ENCODE measurements at places on chromosomes 2 and 18. TPM values are rescaled to one million over a fixed set of nuclear protein-coding genes. Genes with fewer than 3 reads are reported as not detected.

- no peaks in the 10 kb centered on the region for H3K4me1 ChIP-seq
- DNase-seq = no peak
- no peak overlapping the region for H3K4me3 ChIP-seq
- no peaks in the 10 kb centered on the region for H3K27me3 ChIP-seq
- no peaks in the 10 kb centered on the region for H3K36me3 ChIP-seq
Measured at GRCh38 chr2:60423505-60423904, 129.9 kb downstream of the BCL11A start.

Gene PLCD4
- total RNA-seq = 7.1 TPM

Gene UPP2
- total RNA-seq = not detected

- no peak overlapping the region for H3K4me3 ChIP-seq
- H3K27me3 ChIP-seq = no peaks in the 10 kb centered on the region
- H3K27ac ChIP-seq = no peak overlapping the region
- H3K36me3 ChIP-seq = no peaks in the 10 kb centered on the region
- no peaks in the 10 kb centered on the region for H3K4me1 ChIP-seq
Measured at GRCh38 chr18:41504316-41504715, 450.7 kb upstream of the PIK3C3 start.

Gene ZNF385B
- 3.1 TPM for total RNA-seq

Gene DES
- total RNA-seq = 327 TPM

- H3K27ac ChIP-seq = no peak overlapping the region
- no peaks in the 10 kb centered on the region for H3K27me3 ChIP-seq
- H3K4me1 ChIP-seq = no peaks in the 10 kb centered on the region
- H3K36me3 ChIP-seq = no peaks in the 10 kb centered on the region
- H3K4me3 ChIP-seq = no peak overlapping the region
- DNase-seq = no peak
Measured at GRCh38 chr18:8571399-8571798, 37.8 kb upstream of the RAB12 start.

Gene VWC2L
- not detected for total RNA-seq

- H3K4me1 ChIP-seq = no peaks in the 10 kb centered on the region
- DNase-seq = no peak
- H3K27me3 ChIP-seq = no peaks in the 10 kb centered on the region
Measured at GRCh38 chr2:6692819-6693218, 172.9 kb downstream of the CMPK2 start.

DNA sequence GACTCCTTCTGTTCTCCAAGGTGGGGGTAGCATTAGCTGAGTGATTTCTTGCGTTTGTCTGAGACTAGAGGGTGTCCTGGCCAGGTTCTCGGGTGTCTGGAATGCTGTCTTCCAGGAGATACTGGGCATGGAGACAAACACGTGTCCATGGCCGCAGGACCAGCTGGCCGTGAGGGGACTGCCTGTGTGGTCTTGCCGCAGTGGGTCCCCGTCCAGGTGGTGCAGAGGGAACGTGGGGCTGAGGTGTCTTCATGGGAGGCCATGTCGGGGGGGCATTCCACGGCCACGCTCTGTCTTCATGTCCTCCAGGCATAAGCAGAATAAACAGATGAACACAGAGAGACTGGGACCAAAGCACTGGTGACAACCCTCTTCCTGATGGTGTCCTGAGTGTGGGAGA is 66.6 kb downstream of the SMIM21 start:
- DNase-seq = no peak
- no peaks in the 10 kb centered on the region for H3K27me3 ChIP-seq
- no peak overlapping the region for H3K4me3 ChIP-seq

DNA sequence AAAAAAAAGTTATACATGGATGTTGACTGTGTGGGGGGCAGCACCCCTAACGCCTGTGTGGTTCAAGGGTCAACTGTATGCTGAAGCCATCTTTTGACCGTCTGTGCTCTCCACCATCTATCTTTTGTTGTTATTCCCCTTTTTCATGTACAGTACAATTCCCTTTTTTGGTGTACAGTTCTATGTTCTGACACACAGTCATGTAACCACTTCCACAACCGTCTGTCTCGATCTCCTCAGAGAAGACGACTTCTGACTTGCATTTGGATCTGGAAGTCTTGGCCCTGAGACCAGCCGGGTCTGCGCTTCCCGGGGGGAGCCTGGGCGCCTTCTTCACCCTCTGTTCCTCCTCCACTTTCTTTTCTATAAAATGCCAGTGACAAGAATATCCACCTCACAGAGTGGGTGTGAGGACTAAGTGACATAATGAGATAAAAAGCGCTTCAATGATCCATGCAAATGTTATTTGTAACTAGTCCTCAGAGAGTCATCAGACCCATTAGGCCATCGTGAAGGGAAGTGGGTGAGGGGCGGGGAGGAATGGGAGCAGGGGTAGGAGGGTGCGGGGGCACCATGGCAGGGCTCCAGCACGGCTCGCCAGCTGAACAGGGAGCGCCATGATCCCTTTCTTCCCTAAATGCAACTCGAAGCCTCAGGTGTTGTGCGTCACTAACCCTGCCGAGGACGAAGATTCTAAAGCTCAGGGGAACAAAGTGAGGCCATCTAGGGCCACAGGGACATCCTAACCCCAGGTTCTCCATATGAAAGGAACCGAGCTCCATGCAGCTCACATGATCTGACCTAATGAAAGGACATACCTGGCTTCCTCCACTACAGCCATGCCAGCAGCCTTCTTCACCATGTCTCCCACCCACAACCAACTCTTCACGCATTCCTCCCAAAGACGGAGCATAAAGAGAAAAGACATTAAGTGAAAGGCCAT is 16.6 kb downstream of the ADCY3 start:
- no peak overlapping the region for H3K4me3 ChIP-seq
- H3K4me1 ChIP-seq = peaks cover 19% of the 10 kb centered on the region
- H3K27me3 ChIP-seq = no peaks in the 10 kb centered on the region
- H3K27ac ChIP-seq = no peak overlapping the region
- peaks cover 46% of the 10 kb centered on the region for H3K36me3 ChIP-seq
- no peak for DNase-seq

Gene ECEL1
- not detected for total RNA-seq

GRCh38 chr2:16224298-16225045 is 284.1 kb downstream of the MYCN start:
- H3K4me3 ChIP-seq = no peak overlapping the region
- H3K27me3 ChIP-seq = peaks cover 90% of the 10 kb centered on the region
- no peaks in the 10 kb centered on the region for H3K36me3 ChIP-seq
- no peak overlapping the region for H3K27ac ChIP-seq

Gene DQX1
- total RNA-seq = 13.3 TPM

DNA sequence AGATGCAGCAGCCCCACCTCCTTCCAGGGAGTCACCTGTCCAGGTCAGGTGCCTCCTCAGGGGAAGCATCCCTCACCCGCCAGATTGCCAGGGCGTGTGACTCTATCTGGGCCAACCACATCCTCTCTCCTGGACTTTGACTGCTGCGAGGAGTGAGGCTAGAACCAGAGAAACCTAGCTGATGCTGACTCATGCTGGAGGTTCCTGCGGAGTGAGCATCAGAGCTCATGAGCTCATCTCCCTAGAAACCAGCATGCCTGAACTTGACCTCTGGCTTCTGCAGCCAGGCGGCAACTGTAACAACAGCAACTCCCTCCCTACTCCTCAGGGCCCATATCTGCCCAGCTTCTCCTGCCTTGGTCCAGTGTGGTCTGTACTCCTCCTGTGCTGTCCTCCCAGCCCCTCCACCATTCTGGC is 28.3 kb upstream of the NT5DC4 start:
- H3K4me1 ChIP-seq = peaks cover 4% of the 10 kb centered on the region
- no peak overlapping the region for H3K4me3 ChIP-seq
- H3K27me3 ChIP-seq = no peaks in the 10 kb centered on the region
- peak overlapping the region; percentile 77 for H3K27ac ChIP-seq

DNA sequence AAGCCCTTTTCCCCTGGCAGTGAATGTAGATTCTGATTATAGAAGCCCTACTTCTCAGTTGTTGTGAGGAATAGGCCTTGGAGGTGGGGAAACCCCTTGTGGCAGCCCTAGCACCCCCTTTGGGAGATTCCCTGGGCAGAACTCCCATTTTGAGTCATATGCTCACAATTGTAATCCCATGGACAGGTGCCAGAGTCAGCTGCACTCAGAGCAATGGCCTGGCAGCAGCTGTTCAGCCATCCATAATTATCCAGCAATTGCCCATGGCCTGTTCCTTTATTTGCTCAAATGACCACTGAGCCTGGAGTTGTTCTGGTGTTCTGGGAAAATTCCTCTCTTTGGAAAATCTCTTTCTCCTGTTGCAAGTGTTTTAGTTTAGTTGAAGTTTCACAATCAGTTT is 71.7 kb downstream of the PTRHD1 start:
- H3K36me3 ChIP-seq = no peaks in the 10 kb centered on the region
- peak overlapping the region; percentile 59 for H3K27ac ChIP-seq
- no peak overlapping the region for H3K4me3 ChIP-seq
- H3K27me3 ChIP-seq = no peaks in the 10 kb centered on the region
- DNase-seq = no peak

Gene PECR
- total RNA-seq = 6.8 TPM

Gene TTN
- total RNA-seq = 3.1 TPM

DNA sequence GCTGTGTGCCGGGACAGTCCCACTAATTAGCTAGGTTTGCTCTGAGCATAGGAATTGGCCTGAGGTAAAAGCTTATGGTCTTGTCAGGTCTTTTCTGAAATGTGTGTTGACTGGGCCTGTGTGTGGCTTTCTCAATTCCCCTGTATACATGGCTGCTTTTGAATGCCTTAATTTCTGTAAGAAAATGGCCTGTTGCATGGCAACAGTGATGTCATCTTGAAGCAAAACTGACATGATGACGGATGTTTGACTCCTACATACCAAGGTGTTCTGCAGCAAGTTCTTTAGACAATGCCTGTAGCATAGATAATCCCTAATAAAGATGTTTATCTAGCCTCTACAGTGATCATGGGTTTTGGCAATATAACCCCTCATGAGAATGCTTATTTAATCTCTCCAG is 198.5 kb downstream of the OTX1 start:
- H3K27ac ChIP-seq = no peak overlapping the region
- H3K4me1 ChIP-seq = no peaks in the 10 kb centered on the region
- no peak overlapping the region for H3K4me3 ChIP-seq
- no peaks in the 10 kb centered on the region for H3K36me3 ChIP-seq

DNA sequence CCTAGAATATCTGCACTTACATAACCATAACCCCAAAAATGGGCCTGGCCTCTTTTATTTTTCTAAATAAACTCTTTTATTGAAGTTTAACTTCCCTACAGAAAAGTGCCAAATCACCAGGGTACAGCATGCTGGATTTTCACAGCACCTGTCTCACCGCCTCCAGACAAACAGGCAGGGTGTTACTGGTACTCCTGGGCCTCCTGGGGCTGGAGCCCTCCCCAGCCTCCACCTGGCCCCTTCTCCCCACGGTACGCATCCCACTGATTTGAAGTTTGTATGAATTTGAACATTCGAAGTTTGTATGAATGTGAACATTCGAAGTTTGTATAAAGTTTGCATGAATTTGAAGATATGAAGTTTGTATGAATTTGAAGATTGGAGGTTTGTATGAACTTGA is 232.1 kb downstream of the NDUFA10 start:
- H3K4me3 ChIP-seq = no peak overlapping the region
- no peak overlapping the region for H3K27ac ChIP-seq
- peaks cover 10% of the 10 kb centered on the region for H3K4me1 ChIP-seq
- H3K27me3 ChIP-seq = peaks cover 14% of the 10 kb centered on the region
- no peaks in the 10 kb centered on the region for H3K36me3 ChIP-seq

- no peak overlapping the region for H3K4me3 ChIP-seq
- no peaks in the 10 kb centered on the region for H3K27me3 ChIP-seq
- H3K4me1 ChIP-seq = peaks cover 38% of the 10 kb centered on the region
- H3K27ac ChIP-seq = peak overlapping the region; percentile 54
Measured at GRCh38 chr2:33320573-33320972, 155.9 kb upstream of the RASGRP3 start.

DNA sequence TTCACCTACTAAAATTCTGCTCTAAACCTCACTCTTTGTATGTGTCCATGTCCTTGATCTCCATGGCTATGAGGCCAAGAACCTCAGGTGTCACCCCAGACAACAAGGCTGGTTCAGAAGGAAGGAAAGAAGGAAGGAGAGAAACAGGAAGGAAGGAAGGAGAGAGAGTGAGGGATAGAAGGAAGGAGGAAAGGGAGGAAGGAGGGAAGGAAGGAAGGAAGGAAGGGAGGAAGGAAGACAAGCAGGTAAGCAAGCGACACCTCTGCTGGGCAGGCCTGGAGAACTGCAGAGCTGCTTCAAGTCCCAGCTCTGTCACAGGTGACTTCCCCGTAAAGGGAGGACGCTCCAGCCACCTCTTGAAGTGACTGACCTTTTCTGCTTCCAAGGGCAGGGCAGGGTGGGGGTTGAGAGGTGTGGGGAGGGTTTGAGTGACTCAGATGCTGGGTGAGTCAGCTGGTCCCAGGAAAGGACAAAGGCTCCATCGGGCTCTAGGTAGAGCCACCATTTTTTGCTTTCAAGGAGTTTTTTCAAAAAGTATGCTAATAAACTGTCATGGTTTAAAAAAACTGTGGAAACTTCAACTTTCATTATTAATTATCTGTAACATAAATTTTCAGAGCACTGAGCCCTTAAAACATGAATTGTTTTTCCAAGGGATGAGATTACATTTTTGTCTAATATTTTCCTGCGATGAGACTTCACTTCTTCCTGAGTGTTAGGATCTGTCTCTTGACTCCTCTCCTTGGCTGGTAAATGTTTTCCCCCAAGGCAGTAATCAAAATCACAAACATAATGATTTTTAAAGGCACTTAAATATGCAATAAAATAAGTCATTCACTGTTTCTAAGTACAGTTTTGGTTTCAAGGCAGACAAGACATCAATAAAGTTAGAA is 90.1 kb upstream of the L3MBTL4 start:
- no peaks in the 10 kb centered on the region for H3K4me1 ChIP-seq
- no peak overlapping the region for H3K27ac ChIP-seq

DNA sequence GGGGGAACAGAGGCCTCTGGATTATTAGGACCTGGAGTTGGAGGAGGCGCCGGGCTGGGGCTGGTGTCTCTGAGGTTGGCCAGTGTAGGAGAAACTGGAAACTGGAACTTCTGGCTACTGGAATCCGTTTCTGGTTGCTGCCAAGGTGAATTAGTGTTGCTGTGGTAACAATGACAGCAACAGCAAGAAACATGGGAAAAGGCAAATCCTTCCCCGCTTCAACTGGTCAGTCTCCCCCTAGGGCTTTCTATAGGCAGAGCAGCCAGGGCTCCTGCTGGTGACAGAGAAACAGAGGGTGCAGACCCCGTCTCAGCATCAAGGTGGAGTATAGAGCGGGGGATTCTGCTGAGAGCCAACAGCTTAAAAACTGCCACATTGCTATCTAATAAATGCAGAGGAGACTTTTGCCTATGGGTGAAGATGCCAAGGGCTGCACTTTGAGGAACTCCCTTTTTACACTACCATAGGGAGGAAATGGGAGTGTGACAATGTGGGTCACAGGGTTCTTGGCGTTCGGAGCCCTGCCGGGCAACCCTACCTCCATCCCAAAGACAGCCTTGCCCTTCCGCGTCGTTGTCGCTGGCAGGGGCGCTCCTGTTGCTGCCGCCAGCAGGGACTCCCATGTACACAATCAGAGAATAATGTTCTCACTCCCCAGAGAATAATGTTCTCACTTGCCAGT is 81.4 kb upstream of the CABLES1 start:
- no peaks in the 10 kb centered on the region for H3K27me3 ChIP-seq
- H3K4me1 ChIP-seq = peaks cover 10% of the 10 kb centered on the region
- no peaks in the 10 kb centered on the region for H3K36me3 ChIP-seq
- DNase-seq = no peak
